NCI-H1930 (cell line): ENCODE measurements at places on chromosomes 6 and 20.

GRCh38 chr6:3041606-3042005 lies 26.7 kb upstream of the RIPK1 start:
- DNase-seq = no peak

DNA sequence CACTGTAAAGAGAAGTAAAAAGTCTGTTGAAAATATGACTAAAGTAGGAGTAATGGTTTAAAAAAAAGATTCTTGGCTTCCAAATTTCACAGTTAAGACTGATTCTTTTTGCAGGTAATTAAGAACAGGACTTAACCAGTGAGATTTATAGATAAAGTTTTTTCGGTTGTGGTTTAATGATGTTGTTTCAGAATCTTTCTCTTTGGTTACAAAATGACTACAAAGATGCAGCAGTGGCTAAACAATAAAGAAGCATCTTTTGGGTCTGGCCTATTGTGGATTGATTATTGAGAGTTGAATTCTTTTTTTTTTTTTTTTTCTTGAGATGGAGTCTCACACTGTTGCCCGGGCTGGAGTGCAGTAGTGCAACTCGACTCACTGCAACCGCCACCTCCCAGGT lies 109.7 kb downstream of the AKAP7 start:
- no peak for DNase-seq

GRCh38 chr20:63978319-63979228 lies 868 bp downstream of the SAMD10 start:
- DNase-seq = peak; percentile 51

DNA sequence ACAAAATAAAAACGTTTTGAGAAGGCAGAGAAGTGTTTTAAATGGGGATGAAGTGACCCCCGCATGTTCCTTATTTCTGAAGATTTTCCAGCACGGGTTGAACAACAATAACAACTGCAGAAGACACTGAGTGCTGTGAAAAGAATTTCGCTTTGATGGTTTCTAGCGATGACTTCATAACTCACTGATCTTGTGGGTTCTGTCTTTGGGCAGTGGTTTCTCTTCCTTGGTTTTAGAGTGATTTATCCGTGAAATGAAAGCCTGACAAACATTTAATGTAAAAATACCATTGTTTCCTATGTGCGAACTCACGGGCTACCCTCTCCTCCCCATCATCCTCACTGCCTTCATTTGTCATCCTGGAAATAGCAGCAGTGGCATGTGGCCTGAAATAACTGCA lies 793.9 kb downstream of the QKI start:
- DNase-seq = no peak

DNA sequence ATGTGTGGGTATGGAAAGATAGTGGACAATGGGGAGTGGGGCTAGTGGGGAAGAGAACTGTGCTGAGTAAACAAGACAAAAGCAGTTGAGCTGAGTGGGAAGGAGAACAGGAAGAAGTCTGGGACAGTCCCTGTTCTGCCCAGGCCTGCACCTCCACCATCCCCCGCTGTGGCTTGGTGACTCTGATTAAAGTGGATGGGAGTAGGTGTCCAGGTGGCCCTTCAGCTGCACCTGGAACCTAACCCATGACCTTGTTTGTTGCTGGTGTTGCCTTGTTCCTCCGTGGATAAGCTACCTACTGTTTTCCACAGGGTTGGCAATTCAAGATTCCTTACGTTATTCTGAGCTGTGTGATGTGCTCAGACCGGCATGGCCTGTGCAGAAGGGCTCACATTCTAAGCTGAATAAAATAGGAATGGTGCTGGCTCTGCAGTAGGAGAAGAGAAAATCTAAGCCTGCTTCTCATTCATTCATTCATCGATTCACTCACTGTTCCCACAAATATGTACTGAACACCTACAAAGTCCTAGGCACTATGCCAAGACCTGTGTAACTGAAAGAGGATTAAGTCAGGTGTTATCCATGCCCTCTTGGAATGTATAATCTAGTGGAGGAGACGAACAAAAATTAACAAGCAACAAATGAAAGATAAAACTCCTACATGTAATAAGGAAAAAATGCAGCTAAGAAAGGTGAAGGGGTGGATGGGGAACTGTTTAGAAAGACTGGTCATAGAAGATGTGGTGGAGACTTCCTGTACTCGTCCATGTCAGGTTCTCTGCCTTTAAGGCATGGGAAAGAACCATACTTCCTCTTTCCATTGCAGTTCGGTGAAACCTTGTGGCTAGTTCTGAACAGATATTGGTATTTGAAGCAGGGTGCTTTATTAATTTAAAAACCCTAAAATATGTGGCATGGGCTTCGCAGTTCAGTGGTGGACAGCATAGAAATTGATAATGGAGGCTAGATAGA lies 10.1 kb upstream of the CALHM6 start:
- DNase-seq = no peak

DNA sequence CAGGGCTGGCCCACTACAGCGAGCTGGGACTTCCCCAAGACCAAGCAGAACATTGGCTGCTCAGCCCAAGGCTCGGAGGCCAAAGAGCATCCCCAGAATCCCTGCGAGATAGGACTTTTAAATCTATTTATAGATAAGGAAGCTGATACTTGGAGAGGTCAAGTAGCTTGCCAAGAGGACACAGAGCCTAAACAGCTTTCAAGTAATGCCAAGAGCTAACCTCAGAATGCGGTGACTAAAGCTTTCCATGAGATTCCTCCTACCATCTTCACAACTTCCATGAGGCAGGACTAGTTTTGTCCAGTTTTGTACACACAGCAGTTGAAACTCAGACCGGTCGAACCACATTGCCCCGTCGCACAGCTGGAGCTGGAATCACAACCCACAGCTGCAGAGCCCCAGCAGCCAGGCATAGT lies 168.1 kb upstream of the TOP1 start:
- no peak for DNase-seq

DNA sequence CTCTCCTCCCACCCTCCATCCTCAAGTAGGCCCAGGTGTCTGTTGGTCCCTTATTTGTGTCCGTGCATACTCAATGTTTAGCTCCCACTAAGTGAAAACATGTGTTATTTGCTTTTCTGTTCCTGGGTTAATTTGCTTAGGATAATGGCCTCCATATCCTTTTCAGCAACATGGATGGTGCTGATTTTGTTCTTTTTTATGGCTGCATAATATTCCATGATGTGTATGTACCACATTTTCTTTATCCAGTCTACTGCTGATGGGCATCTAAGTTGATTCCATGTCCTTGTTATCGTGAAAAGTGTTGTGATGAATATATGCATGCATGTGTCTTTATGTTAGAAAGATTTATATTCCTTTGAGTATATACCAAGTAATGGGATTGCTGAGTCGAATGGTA lies 314.9 kb upstream of the IRAK1BP1 start:
- no peak for DNase-seq

GRCh38 chr20:19806806-19807190 lies 48.7 kb downstream of the RIN2 start:
- no peak for DNase-seq

GRCh38 chr6:137349856-137350830 lies 131.0 kb upstream of the IFNGR1 start:
- no peak for DNase-seq

DNA sequence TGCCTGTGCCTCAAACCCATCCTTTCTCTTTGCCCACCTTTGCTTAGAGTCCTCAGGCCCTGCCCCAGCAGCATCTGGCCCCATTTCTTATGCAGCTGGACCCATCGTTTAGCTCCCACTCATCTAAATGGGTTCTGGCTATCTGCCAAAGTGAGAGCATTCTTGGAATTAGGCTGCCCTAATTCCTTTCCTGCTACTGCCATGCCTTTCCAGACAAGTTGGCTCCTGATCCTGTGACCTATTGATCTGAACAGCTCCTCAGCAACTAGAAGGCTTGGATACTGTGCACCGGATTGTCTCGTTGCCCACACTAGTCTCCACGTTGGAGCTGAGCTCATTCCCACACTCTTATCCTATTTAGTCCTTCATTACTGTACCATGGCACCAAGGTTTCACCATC lies 22.9 kb downstream of the DZANK1 start:
- no peak for DNase-seq

DNA sequence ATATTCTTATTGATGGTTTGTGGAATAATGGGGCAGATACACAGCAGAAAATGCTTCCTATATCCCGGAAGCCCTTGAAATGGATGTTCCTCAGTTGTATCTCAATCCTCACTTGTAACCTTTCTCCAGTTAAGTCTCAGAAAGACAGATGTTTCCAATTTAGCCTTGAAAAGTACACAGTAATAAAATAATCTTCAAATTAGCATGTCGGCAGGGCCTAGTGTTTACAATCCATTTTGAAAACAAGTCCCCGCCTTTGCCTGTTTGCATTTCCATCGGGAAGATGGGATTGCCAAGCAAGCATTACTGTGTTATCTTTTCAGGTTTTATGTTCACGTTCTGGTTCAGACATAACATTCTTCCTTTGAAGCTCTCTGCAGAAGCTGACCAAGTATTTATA lies 41.5 kb downstream of the SNRNP48 start:
- DNase-seq = peak; percentile 41

DNA sequence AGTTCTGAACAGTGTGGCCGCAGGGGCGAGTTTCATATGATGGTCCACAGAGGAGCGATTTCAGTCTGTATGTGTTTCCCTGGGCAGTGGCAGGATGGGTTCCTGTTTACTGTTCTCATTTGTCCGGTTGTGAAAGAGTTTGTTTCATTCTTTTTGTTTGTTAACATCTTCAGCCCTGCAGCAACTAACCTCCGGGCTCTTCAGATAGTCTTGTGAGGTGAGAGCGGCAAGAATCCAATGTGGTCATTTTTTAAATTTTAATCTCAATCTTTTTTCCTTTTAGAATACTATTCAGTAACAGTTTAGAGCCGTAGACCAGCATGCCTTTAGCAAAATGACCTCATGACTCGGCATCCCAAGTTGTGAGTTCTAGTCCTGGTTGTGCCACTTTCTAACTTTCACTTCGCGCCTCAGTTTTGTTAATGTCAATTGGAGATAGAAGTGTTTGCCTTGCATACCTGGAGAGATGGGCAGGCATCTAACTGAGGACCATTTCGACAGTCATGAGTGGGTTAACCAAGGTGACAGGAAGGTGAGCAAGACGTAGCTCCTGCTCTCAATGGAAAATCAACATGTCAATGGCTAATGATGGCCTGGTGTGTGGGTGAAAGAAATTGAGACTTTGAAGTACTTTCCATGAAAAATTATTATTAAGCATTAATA lies 38.5 kb upstream of the PXDC1 start:
- no peak for DNase-seq

DNA sequence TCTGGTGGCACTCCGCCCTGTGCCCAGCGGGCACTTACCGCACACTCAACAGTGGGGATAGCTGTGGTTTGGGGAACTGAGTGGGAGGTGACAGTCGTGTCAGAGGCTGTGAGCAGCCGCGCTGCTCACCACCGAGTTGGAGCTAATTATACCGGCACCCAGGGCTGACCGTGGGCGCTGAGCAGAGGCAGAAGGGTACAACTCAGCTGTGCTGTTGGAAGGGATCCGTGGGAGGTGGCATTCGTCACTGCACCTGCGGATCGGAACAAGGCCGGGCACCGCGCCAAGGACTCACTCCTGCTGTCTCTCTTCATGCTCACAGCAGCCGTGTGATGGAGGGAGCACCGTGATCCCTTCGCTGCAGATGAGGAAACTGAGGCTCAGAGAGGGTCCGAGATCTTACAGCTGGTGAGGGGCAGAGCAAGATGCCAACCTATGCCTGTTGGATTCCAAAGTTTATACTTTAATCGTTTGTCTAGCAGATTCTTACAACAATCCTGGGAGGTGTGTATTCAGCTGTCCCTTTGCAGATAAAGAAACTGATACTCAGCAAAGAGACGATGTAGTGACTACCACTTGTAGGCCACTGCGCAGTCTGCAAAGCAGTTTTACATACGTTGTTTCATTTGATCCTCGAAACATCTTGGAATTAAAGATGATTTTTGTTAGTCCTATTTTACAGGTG lies 713 bp upstream of the ELMO2 start:
- no peak for DNase-seq

DNA sequence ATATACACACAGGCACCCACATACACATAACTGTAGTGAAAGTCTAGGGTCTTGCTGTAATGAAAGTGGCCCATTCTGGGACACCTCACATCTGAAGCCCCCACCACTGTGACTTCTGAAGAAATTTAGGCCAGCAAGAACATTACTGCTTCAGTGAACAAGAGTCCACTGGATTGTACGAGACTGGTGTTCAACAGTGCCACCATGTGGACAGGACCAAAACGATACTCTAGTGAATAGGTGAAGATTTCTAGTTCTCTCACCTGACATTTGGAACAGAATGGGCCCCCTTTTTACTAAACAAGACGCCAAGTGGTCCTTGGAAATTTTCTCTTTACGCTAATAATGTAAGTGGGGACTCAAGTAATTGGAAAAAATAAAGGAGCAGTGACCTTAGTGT lies 156.9 kb downstream of the MAFB start:
- no peak for DNase-seq

DNA sequence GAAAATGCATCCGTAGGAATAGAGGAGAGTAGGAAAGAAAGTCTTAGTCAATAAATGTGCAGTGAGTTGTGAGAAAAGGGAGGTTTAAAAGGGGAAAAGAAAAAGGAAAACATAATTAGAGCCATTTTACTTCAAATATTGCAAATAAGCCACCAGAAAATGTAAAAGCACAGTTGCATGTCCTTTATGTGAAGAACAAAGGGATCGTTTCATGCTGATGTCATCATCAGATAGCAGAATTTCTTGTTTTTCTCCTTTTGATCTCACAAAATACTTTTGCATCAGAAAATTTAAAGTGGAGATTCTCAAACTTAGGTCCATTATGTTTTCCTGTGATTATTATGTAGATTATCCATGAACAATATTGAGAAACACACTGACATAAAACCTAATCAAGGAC lies 166.7 kb downstream of the HAO1 start:
- DNase-seq = no peak

GRCh38 chr6:19643713-19644112 lies 193.5 kb upstream of the ID4 start:
- DNase-seq = no peak

GRCh38 chr20:62285151-62285550 lies 17.6 kb upstream of the ADRM1 start:
- DNase-seq = no peak

DNA sequence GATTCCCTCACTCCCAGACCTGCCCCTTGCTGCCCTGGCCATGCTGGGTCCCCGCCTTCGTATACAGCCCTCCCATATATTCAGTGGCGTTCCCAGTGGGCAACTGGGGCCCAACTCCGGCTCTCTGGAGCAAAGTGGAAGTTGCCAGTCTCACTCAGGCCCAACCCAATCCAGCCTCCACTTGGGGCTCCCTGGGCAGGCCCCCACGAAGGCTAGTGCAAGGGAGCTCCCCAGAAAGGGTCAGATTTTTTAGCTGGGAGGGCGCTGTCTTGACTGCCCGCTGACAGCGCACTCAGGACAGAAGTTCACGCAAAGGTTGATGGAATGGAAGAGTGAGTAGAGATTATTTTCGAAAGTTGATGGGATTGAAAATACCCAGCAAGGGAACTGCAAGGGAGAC lies 5.9 kb downstream of the TP53TG5 start:
- no peak for DNase-seq
